Stimulated activated CD8-positive, alpha-beta memory T cell treated with anti-CD3 and anti-CD28 coated beads, Interleukin-7, amount 100 ng/mL, for 48 hours (primary cell): ENCODE measurements at places on chromosomes 2 and 18.

DNA sequence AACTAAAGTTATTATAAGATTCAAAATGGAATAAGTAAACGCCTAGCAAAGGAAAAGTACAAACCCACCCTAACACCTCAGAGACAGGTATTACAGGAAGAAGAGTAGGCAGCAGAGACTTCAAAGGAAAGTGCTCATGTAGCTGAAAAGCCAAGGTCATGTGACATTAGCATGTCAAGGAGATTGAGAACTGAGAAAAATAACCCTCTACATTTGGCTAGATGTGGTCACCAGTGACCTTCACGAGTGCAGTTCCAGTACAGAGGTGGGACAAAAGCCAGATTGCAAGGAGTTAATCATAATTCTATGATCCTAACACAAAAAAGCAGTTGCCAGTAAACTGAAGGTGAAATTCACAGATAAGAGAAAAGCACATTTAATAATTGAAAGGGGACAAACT, 252.7 kb downstream of the ZEB2 start:
- peak; percentile 5 for DNase-seq

DNA sequence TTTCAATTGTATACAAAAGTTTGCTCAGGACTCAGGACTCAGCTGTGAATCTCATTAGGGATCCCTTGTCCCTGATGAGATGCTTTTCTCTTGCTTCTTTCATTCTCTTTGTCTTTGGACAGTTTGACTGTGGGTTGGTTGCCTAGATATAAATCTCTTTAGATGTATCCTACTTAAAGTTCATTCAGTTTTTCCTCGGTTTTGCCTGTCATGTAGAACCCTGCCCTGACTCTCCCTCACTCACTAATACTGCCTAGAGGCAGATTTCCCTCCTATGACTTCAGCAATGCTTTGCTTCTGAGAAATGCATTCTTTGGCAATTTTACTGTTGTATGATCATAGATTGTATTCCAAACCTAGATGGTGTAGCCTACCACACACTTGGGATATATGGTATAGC, 421.4 kb upstream of the TCF4 start:
- DNase-seq = no peak

GRCh38 chr2:143205106-143205764, 76.0 kb downstream of the ARHGAP15 start:
- no peak for DNase-seq

GRCh38 chr2:101112772-101113157, 38.4 kb downstream of the TBC1D8 start:
- DNase-seq = no peak

- DNase-seq = no peak
Observed at GRCh38 chr18:28974504-28974903, 797.6 kb upstream of the CDH2 start.

DNA sequence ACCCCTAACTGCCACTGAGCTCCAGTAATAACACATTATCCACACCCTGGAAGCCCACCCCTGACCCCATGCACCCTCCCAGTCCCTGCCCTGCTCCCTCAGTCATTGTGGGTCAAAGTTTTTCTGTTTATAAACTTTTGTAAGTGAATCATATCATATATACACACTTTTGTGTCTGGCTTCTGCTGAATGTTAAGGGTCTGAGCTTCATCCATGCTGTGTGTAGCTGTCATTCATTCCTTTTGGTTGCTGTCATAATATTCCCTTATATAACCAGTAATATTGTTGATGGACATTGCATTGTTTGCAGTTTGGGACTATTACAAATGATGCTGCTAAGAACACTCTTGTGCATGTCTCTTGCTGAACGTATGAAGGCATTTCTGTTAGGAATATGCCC, 14.5 kb downstream of the CNNM4 start:
- DNase-seq = no peak

DNA sequence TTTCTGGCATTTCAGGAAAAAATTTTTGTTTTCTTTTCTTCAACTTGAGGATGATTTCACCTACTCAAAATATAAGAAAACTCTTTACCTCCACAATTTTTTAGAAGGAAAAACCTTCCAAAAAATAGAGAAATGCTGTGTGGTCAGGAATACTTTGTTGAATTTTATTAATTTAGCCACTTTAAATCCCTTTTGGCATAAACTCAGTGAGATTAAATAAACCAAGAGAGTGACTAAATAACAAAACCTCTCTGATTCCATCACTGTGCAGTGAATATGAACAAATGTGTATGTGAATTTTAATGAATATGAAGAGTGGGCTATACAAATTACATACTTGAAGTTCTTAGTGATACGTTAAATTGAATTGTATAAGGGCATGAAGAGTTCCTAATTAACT, 25.8 kb upstream of the CYTIP start:
- no peak for DNase-seq

GRCh38 chr2:8416849-8417832, 264.7 kb upstream of the ID2 start:
- no peak for DNase-seq

- DNase-seq = no peak
Observed at GRCh38 chr2:58140508-58141072, 94.0 kb downstream of the VRK2 start.

- no peak for DNase-seq
Observed at GRCh38 chr2:171405546-171405945, 28.2 kb downstream of the METTL8 start.

- DNase-seq = no peak
Observed at GRCh38 chr2:176063958-176064357, 19.8 kb downstream of the EVX2 start.

DNA sequence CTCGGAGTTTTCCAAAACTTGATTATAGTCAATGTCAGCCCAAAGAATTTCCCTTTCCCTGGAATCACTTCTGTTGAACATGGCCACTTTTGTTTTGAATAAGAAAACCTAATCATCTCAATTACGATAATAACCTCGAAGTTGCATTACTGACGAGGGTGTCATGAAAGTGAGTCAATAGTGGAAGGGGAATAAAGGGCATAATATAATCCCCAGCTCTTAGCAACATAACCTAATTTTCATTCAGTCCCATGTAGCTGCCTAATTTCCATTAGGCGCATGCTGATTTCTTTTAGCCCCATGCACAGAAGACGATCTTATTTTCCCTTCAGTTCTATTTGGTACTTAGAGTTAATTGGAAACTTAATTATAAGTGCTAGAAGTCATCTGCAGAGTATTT, 51.1 kb upstream of the RAPH1 start:
- no peak for DNase-seq

DNA sequence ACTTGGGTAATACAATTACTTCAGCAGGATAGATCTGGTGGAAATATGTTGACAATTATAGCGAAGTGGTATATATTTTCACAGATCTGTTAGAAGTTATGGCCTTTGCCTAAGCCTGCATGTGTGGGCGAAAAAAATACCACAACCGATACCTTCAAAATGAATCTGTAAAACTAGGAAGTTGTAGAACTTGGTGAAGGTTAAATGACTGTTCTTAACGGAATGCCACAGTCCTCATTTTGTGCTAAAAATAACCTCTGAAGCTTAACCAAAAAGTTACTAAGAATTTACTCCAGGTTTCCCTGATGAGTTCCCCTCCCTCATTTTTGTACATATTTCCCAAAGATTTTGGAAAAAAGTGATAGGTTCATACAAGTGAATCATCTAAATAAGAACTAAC, 550.7 kb downstream of the THSD7B start:
- DNase-seq = no peak

GRCh38 chr2:172425336-172425735, 2.0 kb upstream of the ITGA6 start:
- DNase-seq = no peak

GRCh38 chr2:229686122-229686919, 28.0 kb downstream of the DNER start:
- no peak for DNase-seq

DNA sequence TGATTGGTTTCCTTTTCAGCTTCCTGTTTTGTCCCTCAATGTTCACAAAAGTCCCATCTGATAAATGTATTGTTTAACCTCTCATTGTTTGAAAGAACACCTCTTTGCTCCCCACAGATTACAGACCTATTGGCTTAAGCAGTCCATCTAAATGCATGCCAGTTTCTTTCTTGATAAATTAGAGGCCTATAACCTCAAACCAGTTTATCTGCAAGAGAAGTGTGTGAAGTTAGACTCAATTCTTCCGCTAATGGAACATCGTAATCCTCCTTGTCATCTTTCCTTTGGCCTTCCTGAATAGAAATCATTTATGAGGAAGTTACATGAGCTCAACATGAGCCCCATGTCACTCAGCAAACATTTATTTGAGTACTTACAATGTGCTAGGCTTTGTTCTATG, 74.0 kb downstream of the FRZB start:
- DNase-seq = no peak

DNA sequence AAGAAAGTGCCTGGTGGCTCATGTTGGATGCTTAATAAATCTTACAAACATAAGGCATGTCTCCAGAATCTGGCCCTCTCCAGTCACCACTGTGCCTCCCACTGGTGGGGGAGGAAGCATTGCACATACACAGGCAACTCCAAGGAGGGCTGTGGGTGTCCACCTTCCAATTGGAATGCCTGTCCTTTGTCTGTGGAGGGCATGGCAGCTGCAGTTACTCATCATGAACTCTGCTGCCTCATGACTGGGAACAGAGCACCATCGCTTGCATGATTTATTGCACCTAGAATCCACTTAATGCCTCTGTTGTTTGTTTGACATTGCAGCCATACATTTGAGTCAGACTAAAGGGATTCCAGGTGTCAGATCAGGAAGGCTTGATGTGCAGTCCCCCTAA, 278.9 kb downstream of the PRKCE start:
- no peak for DNase-seq

DNA sequence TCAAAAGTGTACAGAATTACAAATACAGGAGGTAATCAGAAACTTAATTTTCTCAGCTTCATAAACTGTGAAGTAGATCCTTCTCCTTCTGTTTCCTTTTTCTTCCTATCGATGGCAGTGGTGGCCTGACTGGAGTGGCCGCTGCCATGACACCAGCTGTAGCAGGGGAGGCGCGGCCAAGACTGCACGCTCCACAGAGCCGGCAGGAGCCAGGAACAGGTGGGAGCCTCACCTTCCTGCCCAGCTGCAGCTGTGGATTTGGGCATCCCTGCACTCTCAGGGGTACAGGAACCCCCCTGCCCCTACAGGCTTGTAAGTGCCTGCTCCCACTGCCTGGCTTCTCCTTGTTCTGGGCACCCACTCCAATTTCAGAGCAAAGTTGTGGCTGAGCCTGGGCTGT, 76.1 kb downstream of the EPB41L3 start:
- no peak for DNase-seq

GRCh38 chr2:157333304-157334047, 7.9 kb upstream of the ERMN start:
- DNase-seq = no peak

- no peak for DNase-seq
Observed at GRCh38 chr18:11121443-11121849, 27.9 kb downstream of the PIEZO2 start.

DNA sequence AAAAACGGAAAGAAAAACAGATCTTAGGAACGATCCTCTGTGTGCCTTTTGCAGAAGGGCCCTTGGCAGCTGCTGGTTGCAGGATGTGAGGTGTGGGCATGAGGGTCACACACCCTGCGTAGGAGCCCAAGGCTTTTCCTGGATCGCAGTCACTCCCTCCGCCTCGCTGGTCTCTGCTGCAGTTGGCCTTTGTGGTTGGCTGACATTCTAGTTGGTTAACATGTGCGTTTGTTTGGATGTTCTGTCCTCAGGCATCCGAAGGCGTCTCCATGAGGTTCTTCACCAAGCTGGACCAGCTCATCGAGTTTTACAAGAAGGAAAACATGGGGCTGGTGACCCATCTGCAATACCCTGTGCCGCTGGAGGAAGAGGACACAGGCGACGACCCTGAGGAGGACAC, 61.7 kb downstream of the INPP5D start:
- DNase-seq = no peak

DNA sequence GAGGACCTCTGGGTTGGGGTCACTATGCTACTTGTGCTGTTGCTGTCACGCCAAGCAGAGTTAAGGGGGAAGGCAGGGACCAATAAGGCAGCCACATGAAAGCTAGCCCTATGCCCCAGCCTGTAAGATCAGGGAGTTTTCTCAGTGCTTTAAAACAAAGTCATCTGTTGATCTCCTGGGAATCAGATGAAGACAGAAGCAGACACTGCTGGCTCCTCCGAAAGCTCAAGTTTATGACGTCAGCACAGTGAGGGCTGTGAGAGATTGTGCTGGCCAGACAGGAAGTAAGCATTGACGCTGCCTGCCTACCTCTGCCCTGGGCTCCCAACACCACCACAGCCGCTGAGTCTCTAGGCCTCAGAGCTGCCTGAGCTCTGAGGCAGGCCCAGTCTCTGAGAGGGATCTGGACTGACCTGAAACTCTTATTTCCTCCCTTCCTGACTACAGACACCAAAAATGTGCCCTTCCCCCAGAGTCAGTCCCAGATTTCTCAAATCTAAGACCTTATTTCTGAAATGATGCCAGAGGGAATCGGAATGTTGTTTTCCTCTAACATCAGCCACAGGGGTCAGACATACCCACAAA, 118.1 kb upstream of the EPAS1 start:
- DNase-seq = peak; percentile 41

DNA sequence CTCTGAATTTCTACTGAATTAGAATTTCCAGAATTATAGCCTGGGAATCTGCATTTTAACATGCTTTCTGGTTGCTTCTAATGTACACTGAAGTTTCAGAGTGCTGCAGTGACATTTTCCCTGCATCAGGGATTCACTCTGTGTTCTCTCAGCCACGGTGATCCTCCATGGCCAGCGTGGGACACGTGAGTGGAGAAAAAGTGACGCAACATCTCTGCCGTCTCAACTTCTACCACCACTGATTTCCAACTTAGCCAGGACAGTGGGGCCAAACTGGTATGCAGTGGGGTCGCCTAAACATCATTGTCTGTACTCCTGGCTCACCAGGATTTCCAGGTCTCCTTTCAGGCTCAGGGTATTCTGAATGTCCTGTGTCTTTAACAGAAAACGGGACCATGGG, 44.6 kb downstream of the LAMA3 start:
- no peak for DNase-seq

DNA sequence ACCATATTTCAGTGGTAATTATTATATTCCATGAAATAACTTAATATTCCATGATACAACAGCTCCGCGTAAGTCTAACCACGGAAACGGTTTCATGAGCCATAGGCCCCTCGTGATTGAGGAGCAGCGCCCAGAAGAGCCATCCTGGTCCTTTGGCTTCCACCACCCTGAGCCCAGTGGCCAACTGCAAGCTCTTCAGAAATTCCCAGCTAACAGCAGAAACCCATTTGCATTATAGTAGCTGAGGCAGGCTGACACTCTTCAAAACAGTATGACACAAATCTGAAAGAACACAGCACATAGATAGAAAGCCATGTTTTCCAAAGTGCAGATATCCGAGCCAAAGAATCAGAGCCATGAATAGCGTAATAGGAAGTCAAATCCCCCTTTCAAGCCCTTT, 120.9 kb upstream of the NFATC1 start:
- DNase-seq = no peak

DNA sequence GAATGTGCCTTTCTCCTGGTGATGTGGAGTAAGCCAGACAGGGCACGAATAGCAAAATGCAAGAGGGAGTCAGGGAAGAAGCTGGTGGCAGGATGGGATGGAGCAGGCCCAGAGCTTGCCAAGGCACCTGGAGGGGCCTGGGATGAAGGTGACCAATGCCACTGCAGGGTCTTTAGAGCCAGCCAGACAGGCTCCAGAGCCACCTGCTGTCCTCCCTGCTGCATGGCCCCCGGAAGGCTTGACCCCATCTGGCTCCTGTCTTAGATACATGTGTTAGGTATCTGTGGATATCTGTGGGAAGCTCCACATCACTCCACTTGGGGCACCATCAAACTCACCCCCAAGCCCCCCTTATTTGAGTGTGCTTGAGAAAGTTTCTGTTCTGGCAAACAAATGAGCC, 99.9 kb upstream of the ATL2 start:
- no peak for DNase-seq
